ENCODE measurements at places on chromosomes 6 and 20.

DNA sequence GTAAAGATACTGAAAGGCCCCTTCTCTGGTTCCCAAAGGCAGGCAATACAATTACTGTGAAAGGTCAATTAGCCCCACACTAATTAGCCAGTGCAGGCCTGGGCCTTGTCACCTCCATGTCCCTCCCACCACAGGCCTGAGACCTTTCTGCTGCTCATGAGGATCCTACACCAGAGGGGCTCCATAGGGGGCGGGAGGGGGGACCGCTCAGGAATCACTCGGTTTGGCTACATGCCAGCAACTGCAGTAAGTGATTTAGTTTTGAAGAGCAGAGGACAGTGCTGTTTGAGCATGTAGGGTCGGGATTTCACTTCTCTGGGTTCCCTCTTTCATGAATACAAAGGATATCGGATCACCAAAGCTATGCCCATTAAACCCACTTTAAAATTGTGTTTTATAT, 455.6 kb downstream of the PRKN start:
- no peak for DNase-seq

DNA sequence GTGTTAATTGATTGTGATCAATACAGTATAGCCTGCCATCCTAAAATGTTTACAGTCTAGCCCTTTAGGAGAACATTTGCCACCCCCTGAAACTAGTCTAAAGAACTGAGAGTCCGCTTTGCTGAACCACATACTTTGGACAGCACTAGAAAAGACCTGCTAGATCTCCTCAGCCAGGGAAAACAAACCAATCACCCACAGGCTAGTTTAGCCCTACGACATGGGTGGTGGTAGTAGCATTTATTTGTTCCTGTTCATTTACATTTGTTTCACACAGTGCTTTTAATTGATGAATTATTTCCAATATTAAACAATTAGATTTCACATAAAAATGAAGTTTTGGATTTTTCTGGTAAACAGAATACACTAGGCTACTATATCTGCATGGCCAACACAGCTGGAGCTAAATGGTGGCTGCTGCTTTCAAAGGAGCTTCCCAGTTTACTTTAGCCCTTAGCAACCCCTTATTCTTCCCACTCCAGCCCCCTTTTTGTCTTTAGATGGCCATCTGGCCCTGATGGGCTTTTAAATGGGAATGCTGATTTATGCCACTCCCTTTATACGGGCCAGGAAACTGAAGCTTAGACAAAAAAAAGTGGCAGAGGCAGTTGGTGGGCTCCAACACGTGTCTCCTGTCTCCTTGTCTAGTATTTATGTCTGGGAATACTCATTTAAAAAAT, 72.4 kb downstream of the ADGRG6 start:
- no peak for DNase-seq

DNA sequence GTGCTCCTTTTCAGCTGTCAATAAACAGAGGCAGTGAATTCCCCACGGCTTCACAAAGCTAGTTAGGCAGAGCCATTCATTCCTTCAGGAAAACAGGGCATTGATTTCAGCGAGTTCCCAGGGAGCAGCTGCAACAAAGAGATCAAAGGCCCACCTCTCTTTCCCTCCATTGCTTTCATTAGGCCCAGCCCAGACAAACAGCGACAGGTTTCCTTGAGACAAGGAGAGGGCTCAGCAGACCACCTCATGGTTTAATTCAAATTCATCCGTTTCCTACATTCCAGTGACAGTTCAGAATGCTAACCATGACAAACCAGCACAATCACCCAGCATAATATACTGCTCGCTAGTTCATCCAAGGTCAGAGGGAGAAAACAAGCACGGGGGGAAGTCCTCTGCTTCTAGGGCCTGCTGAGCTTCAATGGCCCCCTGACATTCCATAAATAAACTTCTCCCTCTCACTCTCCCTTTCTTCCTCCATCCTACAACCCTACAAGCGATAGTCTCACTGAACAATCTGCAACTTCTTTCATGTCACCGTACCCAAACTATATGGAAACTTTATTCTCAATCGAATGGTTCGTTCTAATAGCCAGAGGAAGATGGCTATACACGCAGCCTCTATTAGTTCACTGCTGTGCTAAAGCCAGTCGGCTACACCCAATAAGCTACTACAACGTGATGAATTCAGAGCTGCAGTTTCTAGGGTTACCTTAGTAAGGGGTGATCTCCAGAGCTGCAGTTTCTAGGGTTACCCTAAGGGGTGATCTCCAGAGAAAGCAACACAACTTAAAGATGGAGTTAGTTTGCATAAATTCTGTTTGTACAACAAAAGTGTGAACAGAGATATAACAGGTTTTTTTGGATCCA, 34.7 kb downstream of the PLAGL1 start:
- no peak for DNase-seq

GRCh38 chr6:139373928-139374356, 506 bp downstream of the CITED2 start:
- no peak for DNase-seq

- no peak for DNase-seq
These were observed 56.8 kb downstream of the MDGA1 start for GRCh38 chr6:37640786-37641395.
